Activated gamma-delta T cell (primary cell): ENCODE measurements at places on chromosomes 11 and 22.
A peak's percentile ranks its signal among the peaks of the same experiment; 100 is the strongest.

- no peak for DNase-seq
These were observed 53.9 kb downstream of the MN1 start for GRCh38 chr22:27747396-27748221.

- DNase-seq = no peak
These were observed 34.4 kb upstream of the SORL1-AS1 start for GRCh38 chr11:121487191-121487590.

- no peak for DNase-seq
These were observed 105.8 kb upstream of the SLC5A12 start for GRCh38 chr11:26827567-26828081.

- no peak for DNase-seq
These were observed 118.5 kb downstream of the APOL5 start for GRCh38 chr22:35835998-35836691.

DNA sequence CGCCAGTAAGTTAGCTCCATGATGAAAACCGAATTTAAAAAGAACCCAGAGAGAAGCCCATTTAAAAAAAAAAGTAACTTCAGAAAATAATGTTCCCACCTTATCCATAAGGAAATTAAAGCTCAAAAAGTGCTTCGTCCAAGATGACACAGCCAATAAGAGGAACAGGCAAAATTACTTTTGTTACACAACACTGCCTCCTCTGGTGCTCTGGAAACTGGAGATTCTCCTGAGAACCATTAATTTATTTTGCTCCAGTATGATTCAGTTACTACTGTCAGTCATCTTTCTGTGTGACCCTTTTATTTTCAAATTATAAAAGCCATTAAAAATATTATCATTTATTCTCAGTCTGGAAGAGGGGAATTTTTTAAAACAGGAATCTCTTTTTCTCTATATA, 2.0 kb downstream of the IFT27 start:
- no peak for DNase-seq

DNA sequence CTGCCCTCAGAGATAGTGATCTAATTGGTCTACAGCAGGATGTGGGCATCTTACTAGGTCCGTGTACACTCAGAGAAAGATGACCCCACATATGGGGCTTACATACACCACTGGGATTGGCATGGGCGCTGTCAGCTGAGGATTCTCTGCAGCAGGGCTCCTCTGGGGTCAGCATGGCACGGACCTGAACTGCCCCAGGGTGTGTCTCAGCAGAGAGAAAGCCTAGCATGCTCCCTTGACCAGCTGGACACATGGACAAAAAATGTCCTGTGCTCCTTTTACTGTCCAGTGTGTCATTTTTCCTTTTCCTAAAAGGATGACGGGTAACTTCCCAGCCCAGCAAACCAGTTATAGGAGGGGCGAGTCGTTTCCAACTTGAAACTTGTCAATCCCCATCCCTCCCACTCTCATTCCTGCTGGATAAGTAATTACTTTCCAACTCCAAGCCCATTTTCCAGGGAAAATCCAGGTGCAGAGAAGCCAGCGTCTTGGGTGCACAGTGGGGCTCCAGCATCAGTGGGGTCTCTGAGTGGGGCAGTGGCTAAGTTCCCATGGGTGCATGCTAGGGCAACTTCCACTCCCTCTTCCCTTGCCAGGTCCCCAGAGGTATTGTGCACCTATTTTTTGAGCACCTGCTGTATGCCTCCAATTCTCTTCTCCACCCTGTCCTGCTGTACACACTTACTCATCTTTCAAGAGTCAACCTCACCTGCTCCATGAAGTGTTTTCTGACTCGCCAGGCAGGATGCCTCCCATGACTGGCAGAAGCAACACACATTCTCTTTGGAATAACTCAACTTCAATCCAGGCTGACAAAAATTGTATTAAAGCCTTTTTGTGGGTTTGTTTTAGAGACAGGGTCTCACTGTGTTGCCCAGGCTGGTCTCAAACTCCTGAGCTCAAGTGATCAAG, 5.0 kb downstream of the VSTM5 start:
- DNase-seq = no peak

- no peak for DNase-seq
These were observed 16.6 kb downstream of the BMAL1 start for GRCh38 chr11:13294178-13294577.

- no peak for DNase-seq
These were observed 34.8 kb upstream of the SOX10 start for GRCh38 chr22:38018938-38019827.

DNA sequence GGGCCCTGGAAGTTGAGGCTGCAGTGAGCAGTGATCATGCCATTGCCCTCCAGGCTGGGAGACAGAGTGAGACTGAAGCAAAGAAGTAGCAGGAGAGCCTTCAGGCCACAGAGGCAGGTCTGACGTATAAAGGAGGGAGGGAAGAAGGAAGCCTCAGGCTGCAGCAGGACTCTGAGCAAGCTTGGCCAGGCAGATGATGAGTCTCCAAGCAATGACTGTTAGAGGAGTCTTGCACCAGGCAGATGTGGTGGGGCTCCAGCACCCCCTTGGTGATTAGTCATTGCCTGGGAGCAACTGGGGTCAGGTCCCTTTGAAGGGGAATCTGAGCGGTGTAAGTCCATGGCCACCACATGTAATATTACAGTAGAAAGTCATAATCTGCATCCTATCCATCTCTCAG, 36.6 kb upstream of the NFAM1 start:
- DNase-seq = no peak

- DNase-seq = no peak
These were observed 1248.0 kb upstream of the CNTN5 start for GRCh38 chr11:97772705-97773104.

GRCh38 chr11:32358729-32359128, 76.6 kb downstream of the WT1 start:
- no peak for DNase-seq

- no peak for DNase-seq
These were observed 14.9 kb downstream of the USP47 start for GRCh38 chr11:11856638-11857037.

DNA sequence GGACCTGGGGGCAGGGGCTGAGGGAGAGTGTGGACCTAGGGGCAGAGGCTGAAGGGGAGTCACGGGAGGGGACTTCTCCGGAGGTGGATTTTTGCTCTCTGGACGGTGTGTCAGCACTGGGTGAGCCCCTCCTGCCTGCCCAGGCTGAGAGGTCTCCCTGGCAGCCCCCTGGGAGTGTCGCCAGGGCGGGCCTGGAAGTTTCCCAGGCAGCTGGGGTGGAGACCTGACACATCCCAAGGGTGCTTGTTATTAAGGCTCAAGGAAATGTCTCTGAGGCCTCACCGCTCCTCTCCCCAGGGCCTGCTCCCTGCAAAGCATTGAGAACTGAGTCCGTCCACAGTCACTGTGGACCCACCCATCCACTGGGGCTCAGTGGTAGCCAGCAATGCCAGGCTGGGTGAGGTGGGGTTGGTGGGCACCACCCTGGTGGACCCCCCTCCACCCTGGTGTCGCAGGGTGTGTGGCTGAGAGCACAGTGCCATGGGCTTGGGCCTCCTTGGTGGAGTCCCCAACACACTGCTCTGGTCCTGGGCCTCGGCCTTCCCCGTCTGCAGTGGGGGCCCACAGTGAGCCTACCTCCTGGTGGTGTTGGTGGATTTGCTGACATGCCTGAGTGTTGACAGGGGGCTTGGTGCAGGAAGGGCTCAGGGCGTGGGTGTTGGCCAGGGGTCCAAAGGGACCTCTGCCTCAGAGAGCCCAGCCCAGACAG, 2.5 kb downstream of the CD81 start:
- DNase-seq = no peak

DNA sequence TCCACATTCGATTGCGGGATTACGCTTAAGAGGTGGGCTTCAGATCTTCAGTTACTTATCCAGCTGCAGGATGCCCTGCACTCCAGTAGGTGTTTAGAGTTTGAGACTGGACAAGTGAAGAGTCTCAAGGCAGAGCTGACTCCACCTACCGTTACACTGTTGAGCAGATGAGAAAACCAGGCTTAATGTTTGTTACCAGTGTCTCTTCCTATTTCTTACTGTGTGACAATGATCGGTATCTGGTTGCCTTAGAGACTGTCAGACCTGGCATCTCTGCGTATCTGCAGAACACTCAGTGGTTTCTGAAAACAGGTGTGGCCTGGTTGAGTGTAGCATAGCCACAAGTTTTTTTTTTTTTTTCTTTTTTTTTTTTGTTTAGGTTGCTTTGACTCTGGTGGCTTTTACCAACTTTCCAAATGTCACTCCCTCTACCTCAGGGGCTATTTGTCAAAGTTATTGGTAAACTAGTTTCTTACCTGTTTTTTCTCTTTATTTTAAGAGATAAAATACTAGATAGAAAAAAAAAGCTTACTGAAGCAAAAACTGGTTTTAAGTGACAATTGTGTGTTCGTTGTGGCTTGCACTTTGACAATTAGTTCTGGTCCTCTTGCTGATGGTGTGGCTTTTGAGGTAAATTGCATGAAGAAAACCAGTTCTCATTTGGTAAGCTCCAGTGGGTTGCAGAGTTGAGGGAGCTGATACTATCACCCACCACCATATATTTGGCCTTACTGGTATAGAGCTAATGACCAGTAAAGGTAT, 284.8 kb downstream of the ETS1 start:
- no peak for DNase-seq

DNA sequence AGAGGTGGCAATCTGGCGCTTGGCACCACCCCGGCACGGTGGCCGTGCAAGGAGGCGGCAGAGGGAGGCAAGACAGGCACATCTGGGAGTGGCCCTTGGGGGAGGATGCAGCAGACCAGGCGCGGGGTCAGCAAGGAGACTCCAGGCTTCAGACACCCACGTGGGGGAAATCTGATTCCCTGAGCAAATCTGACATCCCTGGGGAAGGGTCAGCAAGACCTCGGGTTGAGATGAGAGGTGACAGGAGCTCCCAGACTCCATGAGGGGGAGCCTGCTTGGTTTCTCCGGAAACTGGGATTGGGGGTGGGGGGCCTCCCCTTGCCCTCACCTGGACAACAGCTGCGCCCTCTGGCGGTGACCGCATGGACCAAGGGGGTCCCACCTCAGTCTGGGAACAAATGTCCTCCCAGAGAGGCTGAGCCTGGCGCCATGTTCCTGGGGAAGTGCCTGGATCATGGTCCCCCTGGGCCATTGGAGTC, 4.0 kb upstream of the RCOR2 start:
- DNase-seq = no peak

DNA sequence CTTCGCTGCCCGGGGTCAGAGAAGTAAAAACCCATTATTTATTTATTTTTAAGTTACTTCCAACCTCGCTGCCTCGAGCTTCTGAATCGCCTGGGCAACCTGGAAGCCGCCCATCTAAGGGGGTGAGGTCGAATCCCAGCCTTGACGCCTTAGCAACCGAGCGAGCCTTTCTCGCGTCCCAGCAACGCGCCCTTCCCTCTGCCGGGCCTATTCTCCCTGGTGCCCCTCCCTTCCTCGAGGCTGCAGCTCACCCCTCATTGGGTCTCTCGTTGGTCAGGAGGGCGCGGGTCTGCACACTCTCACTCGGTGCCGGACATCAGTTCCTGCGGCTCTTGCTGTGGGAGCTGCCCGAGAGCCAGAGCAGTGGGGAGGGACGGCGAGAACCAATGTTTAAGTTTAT, at the start of gene CCDC81:
TSS of gene CCDC81 (plus strand) at position 302 of the 400 bp plus-strand sequence. CDS start 277 bp downstream, outside the sequence.
- DNase-seq = no peak

DNA sequence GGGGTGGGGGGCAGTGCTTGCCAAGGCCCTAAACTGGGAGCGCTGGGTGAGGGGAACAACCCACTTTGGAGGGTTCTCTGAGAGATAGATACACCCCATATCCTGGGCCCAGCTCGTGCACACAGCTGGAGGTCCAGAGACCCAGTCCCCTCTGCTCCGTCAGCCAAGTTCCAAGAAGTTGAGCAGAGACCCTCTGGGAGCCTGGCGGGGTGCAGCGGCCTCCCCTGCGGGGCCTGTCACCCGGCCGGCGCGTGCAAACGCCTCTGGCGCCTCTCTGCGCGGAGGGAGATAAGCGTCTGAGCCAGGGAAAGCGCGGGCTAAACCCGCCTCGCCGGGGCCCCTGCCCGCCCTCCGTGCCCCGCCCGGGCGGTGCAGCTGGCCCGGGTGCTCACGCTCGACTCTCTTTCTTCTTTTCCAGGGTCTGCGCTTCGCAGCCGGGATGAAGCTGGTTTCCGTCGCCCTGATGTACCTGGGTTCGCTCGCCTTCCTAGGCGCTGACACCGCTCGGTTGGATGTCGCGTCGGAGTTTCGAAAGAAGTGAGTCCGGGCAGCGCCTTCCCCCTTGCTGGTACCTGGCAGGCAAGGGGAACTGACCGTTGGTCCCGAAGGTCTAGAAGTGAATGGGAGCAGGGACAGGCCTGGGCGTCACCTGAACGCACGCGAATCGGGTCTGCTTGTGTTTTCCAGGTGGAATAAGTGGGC, 540 bp downstream of the ADM start:
- DNase-seq = peak; percentile 19

GRCh38 chr11:63766531-63767235, 1.9 kb downstream of the ZFTA start:
- DNase-seq = no peak

- DNase-seq = no peak
These were observed 580.5 kb downstream of the INSC start for GRCh38 chr11:15695096-15695721.

DNA sequence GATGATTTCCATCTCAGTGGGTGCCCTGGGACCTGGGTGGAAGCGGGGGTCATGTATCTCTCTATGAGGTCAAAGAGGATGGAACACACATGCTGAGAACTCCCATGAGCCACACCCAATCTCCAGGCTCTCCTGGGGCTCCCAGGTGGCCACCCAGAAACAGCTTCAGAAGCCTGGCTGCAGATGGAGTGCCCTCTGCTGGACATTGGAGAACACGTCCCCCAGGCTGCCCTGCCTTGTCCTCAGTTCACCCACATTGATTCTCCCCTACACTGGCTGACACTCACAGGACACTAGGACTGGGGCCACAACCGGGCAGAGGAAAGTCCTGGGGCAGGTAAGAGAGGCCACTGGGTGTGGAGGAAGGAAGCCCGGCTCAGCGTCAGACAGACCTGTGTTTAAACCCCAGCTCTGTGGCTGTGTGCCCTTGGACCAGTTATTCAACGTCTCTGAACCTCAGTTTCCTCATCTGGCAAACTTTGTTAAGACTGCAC, 4.5 kb upstream of the NOL12 start:
- DNase-seq = no peak

- no peak for DNase-seq
These were observed 21.2 kb downstream of the DAGLA start for GRCh38 chr11:61701242-61701886.

GRCh38 chr22:41284465-41284864, 1.5 kb downstream of the RANGAP1 start:
- no peak for DNase-seq

- no peak for DNase-seq
These were observed 15.3 kb upstream of the ELFN2 start for GRCh38 chr22:37442537-37442936.

- no peak for DNase-seq
These were observed 17.8 kb downstream of the CHADL start for GRCh38 chr22:41222846-41223507.

- DNase-seq = no peak
These were observed 9.0 kb upstream of the USP28 start for GRCh38 chr11:113884361-113884836.
